ENCODE measurements at places on chromosomes 13 and 19.

GRCh38 chr19:2035590-2035991, 15.5 kb downstream of the MKNK2 start:
- DNase-seq = no peak

DNA sequence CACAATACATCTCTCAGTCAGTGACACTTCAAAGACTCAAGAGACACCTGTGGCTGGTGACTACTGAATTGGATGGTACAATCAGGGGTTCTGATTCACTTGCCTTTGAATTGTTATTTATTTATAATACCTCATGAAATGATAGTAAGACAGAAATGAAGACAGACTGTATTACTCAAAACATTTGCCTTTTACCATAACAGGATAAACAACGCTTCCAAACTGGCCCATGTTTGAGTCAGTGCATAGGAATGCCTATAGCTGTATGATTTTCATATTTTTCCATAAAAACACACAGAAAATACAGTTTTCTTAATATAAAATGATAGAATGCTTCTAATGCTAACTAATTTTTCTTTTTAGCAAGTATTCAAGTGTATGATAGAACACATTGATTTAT, 59.5 kb upstream of the FGF14 start:
- DNase-seq = no peak

DNA sequence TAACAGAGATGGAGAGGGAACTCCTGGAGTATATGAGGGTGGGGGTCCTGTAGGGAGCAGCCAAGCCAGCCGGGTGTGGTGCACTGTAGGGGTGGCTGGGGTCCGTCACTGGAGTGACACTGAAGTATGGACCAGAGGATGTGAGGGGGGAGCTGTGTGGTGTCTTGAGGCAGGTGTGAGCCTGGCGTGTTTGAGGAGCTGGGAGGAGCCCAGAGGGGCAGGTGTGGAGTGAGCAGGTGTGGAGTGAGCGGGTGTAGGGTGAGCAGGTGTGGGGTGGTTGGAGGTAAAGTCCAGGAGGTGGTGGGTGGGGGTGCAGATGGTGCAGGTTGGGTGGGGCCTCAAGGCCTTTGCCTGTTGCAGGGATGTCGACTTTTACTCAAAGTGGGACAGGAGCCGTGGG, 5.9 kb downstream of the B3GNT8 start:
- DNase-seq = no peak

GRCh38 chr19:54390942-54391577, 24.2 kb upstream of the TTYH1 start:
- peak; percentile 26 for DNase-seq

DNA sequence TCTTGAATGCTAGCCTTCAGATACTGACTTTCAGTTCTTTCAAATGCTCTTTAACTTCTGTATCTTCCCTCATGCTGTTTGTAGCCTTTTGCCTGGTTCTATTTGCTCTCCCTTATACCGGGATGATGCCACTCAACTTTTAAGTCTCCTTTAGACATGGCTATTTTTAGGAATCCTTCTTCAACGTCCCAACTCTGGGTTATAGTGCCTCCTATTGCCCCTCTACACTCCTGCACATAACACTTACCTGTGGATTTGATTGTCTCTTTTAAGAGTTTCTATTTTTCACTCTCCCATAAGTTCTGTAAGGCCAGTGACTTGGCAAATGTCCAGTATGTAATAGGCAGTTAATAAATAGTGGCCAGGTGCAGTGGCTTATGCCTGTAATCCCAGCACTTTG, 343.0 kb downstream of the KLF5 start:
- no peak for DNase-seq

DNA sequence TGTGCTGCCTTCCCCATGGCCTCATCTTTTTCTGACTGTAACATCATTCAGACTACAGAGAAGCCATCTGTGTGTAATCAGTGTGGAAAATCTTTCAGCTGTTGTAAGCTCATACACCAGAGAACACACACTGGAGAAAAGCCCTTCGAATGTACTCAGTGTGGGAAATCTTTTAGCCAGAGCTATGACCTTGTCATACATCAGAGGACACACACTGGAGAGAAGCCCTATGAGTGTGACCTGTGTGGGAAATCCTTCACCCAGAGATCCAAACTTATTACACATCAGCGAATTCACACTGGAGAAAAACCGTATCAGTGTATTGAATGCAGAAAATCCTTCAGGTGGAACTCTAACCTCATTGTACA, 17.2 kb upstream of the ZNF8 start:
- no peak for DNase-seq

GRCh38 chr13:74973935-74974879, 507.8 kb downstream of the TBC1D4 start:
- no peak for DNase-seq

GRCh38 chr19:4504891-4505569, 13.3 kb downstream of the PLIN4 start:
- no peak for DNase-seq

- no peak for DNase-seq
Measured at GRCh38 chr13:27130223-27130978, 41.2 kb downstream of the USP12 start.

DNA sequence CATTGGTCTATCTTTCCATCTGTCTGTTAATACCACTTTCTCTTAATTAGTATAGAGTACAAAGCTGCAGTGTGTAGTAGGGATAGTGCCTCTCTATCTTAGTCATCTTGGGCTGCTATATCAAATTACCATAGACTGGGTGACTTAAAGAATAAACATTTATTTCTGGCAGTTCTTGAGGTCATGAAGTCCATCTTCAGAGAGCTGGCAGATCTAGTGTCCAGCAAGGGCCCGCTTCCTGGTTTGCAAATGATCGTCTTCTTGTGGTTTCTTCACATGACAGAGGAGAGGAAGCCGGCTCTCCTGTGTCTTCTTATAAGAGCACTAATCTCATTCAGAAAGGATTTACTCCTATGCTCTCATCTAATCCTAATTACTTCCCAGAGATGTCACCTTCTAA, 6.1 kb downstream of the ZNF700 start:
- no peak for DNase-seq

DNA sequence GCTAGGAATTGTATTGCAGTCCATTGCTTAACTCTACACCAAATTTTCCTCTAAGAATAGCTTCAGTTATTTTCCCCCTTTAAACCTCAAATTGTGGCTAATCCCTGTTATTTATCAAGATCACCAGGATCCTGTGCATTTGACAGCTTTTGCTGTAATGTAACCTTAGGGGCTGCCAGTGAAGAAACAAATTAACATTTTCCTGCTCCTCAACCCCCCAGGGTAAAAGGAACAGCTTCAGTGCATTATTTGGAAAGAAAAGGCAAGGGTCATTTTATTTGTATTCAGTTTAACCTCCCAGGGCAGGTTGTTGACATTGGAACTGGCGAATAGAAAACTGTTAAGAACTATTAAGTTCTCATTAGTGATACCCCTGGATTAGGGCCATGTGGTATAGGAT, 57.0 kb downstream of the PCDH20 start:
- no peak for DNase-seq

GRCh38 chr13:109939180-109939579, 152.8 kb upstream of the IRS2 start:
- DNase-seq = no peak

DNA sequence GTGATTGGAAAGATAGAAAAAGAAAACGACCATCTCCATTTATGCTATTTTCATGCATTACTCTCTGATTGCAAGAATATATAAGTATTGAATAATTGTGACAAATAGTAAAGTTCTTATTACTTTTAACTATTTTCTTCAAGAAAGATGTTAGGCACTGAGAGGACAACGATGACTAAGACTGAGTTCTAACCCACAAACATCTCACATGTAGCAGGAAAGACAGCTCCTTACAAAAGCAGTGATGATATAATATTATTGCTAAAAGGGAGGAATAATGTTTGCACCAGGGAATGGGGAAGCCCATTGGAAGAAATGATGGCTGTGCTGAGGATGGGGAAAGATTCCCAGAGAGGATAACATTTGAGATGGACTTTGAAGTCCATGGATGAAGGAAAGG, 22.6 kb downstream of the RXFP2 start:
- peak; percentile 57 for DNase-seq

GRCh38 chr13:21701460-21701859, 30.6 kb downstream of the FGF9 start:
- DNase-seq = no peak

GRCh38 chr13:100128373-100128772, 39.5 kb downstream of the PCCA start:
- no peak for DNase-seq

- no peak for DNase-seq
Measured at GRCh38 chr19:8501981-8502380, 459 bp downstream of the PRAM1 start.

GRCh38 chr13:107715496-107715895, 499.8 kb downstream of the LIG4 start:
- no peak for DNase-seq

- DNase-seq = no peak
Measured at GRCh38 chr19:22286151-22286810, at the start of gene ZNF729. Gene ZNF729 (plus strand): TSS chr19:22286441. CDS start chr19:22286526, 85 bp downstream.

- no peak for DNase-seq
Measured at GRCh38 chr13:108212886-108213285, 2.5 kb downstream of the LIG4 start.

DNA sequence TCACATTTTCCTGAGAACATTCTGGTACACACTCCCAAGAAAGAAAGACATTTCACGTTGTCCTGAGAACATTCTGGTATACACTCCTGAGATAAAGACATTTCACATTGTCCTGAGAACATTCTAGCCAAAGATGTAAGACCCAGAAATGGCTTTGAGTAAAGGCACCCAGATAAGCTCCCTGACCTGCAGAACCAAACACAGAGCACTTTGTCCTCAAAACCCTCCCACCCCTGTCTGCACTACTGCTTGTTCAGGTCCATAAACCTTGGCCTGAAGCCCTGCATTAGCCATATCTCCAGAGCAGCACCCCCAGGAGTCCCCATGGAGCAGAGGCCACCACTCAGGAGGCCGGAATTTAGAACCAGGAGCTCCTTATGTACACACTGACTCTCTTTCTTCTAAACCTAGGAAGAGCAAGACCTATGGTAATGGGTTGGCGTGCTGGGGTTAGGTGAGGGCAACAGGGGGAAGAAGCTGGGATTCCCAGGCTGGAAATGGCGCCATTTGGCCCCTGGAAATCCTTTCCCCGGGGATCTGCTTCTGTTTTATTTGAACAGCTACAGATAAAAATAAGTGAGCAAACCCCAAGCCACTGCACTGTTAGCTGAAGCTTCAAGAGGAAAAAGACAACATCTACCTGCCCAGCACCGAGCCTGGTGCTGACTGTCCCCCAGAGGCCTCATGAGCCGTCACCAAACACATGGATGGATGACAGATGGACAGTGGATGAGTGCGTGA, 13.7 kb downstream of the GAS6 start:
- no peak for DNase-seq

DNA sequence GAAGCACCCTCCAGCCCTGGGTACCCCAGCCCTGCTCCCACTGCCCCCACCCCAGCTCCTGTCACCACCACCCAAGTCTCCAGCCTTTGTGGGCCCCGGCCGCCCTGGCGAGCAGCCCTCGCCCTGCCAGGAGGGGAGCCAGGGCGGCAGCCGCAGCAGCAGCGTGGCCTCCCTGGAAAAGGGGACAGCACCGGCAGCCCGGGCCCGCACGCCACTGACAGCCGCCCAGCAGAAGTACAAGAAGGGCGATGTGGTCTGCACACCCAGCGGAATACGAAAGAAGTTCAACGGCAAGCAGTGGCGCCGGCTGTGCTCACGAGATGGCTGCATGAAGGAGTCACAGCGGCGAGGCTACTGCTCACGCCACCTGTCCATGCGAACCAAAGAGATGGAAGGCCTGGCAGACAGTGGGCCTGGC, 3.9 kb downstream of the CIC start:
- no peak for DNase-seq

DNA sequence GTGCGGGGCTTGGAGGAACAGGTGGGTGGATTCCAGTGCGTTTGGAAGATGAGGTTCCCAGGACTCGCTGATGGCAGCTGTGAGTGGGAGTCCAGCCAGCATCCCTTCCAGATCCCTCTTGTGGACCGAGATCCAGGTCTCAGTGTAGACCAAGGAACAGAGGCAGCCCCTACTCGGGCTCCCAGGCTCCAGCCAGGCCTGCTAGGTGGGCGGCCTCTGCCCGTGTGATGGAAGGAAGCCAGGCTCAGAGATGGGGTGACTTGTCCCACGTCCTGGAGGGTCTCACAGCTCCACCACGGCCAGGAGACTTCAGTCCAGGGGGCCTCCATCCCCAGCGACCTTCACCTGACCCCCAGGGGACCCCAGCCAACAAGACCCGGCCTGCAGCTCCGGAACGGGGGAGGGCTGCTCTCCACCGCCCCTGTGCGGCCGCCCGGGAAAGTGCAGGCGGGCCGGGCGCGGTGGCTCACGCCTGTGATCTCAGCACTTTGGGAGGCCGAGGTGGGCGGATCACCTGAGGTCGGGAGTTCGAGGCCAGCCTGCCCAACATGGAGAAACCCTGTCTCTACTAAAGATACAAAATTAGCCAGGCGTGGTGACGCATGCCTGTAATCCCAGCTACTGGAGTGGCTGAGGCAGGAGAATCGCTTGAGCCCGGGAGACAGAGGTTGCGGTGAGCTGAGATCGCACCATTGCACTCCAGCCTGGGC, 729 bp upstream of the MADCAM1 start:
- DNase-seq = peak; percentile 28

GRCh38 chr19:6740589-6741343, 1.3 kb downstream of the TRIP10 start:
- DNase-seq = no peak

DNA sequence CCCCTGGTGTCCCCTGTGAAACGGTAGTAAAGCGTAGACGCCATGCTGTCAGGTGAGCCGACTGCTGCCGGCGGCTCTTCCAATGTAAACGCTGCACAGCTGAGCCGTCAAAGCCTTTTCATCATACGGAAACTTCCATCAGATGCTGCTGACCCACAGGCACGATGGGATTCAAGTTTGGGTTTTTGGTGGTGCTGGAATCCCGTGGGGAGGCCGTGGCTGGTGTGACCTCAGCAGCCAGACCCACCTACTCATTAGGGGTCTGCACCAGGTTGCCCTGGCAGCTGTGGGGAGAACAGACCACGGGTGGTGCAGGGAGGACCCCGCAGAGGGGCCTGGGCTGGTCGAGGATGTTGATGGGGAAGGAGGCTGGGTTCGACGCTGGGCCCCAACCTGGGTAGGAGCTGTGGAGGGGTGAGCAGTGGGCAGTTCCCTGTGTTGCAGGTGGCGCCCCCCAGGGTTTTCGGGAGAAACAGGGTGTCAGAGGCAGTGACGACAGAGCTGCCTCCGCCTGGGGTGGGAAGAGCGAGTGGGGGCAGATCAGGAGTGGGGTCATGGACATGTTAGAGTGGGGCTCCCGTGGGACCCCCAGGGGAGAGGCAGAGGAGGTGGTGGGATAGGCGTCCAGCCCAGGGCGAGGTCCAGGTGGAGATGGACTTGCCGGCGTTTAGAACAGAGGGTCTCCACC, 6.6 kb downstream of the GRIN3B start:
- DNase-seq = no peak

DNA sequence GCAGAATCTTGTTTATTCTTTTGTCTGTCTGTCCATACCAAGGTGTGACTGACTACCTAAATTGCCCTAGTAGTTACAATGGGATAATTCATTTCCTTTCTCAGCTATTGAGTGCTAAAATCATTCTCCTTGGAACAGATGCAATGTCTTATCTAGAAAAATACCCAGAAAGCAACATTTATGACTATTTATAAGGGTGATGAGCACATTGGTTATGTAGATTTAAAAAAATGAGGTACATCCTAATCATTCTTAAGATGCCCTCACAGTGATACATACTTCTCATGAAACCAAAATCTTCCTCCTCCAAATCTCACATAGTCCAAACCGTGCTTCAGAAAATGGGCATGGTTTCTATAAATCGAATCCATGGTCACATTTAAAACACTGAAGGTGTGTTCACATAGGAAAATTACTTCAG, 11.6 kb upstream of the UBE2L5 start:
- no peak for DNase-seq

- peak; percentile 84 for DNase-seq
Measured at GRCh38 chr13:73870970-73871935, 263.0 kb downstream of the KLF12 start.

GRCh38 chr13:41565846-41566245, 108.5 kb downstream of the RGCC start:
- no peak for DNase-seq

Data from HFFc6 (cell line).